NCI-H446 treated with DMSO at 0.1 percent for 48 hours (cell line): ENCODE measurements at places on chromosomes 12 and 14.

- DNase-seq = no peak
These were observed 188.4 kb downstream of the DUSP6 start for GRCh38 chr12:89163918-89164317.

GRCh38 chr12:101695706-101696105 lies 1.7 kb upstream of the CHPT1 start:
- DNase-seq = no peak

DNA sequence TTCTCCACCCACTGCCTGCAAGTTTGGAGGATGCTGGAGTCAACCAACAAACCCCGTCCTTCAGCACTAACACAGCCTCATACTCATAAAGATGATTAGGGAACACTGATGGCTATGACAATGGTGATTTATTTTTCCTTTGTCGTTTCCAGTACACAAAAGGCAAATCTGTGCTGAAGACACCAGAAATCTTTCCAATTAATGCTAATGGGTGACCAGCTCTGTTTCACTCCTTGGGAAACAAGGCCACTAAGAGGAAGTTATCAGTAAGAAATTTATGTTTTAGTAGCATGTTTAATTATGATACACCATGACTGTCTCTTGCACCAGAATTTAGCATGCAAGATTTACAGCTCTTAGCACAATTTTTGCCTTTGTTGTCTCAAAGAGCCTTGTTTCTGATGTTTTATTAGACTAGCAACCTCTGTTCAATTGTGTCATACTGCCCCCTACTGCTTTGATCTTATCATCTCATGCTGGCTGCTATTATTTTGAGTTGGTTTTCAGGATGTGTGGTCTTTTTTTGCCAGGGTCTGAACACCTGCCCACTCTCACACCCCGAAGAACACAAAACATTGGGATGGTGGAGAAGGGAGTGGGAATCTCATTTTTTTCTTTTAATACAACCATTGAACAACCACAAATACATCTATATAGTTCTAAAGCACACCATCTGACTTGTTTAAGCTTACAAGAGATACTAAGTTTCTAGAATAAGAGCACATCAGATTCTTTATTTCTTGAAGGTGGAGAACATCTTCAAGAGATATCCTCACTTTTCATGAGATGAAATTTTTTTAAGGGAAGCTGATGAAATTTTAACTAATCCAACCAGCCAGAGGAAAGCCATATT lies 160.9 kb downstream of the SPTSSA start:
- peak; percentile 9 for DNase-seq

DNA sequence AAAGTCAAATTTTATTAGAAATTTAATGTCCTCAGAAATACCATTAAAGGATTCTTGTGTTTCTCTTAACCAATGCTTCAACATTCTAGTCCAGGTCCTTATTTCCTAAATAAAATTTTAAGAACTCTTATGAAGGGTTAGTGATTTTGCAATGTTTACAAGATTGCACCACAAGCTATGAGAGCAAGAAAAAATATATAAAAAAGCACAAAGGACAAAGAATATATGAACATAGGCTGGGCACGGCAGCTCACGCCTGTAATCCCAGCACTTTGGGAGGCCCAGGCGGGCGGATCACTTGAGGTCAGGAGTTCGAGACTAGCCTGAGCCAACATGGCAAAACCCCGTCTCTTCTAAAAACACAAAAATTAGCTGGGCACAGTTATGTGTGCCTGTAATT lies 7.7 kb downstream of the RACGAP1 start:
- DNase-seq = no peak

- peak; percentile 17 for DNase-seq
These were observed 16.4 kb upstream of the ESPL1 start for GRCh38 chr12:53251477-53252348.

GRCh38 chr12:111245701-111246476 lies 123.0 kb downstream of the PHETA1 start:
- DNase-seq = no peak

DNA sequence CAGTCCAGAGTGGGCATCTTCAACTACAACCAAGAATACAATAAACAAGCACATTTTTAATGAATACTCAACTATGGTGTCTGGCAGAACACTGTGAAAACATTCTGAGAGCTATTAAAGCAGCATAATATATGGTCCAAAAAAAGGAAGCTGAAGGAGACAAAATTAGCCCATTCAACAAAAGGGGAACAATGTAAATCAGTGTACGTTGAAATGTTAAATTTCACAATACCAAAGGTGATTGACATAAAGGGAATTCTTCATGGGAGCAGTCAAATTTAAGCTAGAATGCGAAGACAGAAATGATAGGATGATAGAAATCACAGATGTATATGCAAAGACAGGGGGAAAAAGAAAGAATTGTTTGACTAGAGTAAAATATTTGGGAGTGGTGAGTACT lies 41.3 kb upstream of the SYCP3 start:
- no peak for DNase-seq

GRCh38 chr12:26833743-26834490 lies 923 bp upstream of the ITPR2 start:
- DNase-seq = no peak

DNA sequence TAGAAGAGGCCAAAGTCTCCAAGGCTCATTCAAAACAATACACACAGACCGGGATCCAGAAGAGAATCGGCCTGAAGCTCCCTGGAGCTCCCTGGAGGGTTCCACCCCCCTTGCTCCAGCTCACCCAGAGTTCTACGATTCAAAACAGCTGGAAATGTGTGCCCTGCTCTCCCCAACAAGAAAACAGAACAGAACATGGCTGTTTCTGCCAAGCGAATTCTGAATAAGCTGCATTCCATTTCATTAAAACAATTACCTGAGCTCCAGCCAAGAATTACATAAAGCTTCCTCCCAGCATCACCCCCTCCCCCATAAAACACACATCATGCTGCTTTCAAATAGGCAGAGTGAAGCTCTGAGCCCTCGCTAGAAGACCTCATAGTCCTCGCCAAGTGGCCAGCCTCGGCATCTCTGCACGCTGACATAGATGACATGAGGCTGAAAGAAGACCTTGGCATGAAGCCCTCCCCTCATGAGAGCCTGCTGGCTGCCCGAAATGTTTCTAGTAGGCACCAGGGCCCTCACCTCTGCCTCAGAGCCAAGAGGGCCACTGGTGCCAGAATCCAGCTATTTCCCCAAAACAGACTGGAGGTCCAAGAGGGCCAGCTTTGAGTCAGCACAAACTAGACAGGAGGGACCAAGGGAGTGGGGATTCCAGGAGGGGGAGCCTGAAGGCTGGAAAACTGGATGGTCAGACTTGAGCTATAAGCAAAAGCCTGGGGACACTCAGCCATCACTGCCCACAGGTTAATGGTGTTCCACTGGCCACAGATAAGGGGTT lies 8.3 kb downstream of the PXN start:
- peak; percentile 78 for DNase-seq

DNA sequence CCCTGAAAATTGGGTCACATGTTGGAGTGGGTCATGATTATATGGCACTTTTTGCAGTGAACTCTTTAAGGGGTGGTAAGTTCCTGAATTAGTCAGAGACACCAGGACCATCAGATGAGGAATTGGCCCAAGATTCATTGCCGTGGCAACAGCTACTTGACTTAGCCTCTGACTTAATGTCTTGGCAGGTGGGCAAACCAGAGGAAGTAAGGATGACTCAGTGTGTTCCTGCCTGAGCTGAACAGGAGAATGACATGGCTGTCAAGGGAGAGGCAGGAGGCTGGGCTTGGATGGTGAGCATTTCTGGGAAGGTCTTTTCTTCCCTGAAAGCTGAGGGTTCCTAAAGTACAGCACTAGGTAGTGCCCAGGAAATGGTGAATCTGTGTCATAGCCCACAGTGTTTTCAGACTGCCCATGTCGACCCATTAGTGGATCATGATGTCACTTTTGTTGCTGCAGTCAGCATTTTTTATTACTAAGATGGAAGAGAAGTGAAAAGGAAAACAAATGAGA lies 170.1 kb upstream of the PWP1 start:
- peak; percentile 22 for DNase-seq

DNA sequence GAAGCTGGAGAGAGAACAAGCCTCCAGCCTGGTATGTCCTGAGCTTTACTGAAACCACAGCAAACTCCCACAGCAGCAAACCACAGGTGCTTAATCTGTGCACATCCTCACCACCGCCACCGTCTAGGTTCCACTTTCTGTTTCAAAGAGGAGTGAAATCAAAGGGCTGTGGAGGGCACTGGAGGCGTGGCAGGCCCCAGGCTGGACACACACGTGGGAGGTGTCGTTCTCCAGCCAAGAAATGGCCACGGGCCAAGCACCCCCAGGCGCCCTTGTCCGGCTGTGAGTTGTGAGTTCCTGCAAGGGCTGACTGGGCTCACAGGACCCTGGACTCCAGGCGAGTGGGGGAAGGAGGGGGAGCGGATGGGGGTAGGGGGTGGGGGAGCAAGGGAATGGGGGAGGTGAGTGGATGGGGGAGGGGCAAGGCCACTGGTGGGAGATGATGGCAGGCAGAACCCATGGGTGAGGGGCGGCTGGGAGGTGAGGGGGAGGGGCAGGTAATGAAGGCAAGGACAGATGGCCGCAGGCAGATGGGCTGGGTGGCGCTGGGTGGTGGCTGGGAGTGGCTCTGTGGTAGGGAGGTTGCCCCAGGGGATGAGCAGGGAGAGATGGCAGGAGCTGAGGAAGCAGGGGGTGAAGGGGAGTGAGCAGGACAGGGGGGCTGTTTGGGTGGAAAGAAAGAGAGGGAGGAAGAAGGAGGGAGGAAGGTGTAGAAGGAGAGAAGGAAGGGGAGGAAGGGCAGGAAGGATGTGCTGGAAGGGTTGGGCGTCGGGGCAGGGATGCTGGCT lies 86.7 kb downstream of the NCOR2 start:
- DNase-seq = no peak

DNA sequence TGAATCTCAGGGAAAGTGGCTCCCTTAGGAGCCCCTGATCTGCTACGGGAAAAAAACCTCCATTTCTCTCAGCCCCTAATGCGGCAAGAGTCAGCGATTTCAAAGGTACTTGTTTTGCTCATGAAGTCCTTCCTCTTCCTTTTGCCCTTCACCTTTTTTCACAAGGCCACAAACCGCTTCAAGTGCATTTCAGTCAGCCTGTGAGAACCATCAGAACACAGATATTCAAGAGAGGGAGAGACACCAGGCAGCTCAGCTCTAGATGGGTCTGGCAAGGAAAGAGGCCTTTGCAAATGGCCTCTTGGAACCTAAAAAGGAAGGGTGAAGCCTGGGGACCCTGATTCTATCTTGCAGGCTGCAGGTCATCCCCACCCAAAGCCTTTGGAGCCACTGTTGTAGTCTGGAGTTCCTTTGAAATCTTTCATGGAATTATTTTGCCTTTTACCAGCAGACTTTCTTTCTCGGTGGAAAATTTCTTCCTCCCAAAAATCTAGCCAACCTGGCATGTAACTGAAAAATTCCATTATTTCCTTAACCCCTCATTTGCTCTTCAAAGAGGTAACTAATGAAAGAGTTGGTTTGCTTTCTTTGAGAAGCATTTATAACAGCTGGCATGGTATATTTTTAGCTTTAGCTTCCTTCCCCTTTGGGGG lies 145.0 kb downstream of the SAMD4A start:
- no peak for DNase-seq

DNA sequence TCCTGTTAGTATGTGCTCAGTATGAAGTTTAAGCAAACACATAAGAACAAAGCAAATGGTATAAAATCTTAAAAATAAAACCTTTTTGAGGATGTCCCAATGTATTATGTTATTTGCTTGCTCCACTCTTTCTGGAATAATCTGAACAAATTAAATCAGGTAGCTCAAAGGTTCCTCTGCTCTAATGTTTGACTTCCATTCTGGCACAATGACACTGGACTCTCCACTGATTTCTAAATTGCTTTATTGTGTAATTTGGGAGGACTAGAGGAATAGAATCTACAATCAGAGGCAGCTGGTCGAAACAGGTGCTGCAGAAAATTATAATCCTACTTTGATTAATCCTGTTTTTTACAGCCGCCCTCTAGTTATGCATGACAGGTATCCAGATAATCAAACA lies 523.7 kb upstream of the FOXG1 start:
- DNase-seq = no peak

DNA sequence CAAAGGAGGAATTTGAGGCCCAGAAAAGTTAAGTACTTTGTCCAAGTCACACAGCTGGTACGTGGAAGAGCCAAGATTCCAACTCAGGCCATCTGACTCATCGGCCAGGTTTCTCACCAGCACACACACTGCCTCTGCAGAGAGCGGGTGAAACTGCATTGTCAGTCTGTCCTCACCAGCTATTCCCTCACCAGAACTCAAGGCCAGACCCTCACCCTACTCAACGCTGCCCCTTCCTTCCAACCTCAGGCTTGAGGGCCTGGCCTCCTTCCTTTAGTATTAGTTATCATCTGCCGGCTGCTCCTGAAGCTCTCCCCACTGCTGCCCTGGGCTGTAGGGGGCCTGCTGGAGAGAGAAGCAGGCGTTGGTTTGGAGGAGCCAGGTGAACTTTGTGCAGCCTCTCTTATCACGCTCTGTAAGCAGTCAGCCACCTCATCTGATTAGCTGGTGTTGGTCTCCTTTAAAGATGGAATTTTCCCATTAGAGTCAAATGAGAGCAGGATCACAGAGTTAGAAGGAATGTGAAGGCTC lies 16.6 kb upstream of the PLEK2 start:
- DNase-seq = no peak

DNA sequence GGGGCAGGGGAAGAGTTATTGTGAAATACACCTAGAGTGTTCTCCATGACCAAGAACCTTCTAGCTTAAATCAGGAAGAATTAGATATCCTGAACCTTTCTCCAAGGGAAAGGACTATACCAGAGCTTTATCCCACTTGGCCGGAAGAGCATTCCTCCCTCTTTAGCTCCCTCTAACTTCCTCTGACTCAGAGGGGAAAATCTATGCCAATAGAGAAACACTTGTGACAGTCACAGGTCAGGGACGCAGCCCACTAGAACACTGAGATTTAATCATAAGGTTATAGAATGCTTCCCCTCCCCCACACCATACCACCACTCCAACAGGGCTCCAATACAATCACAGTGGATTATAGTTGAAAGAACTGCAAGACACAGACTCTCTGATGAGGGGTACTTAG lies 55.4 kb upstream of the RFX4 start:
- no peak for DNase-seq

- no peak for DNase-seq
These were observed 4.4 kb downstream of the BLTP3B start for GRCh38 chr12:100138048-100138802.

- DNase-seq = no peak
These were observed 4.7 kb upstream of the SLC2A13 start for GRCh38 chr12:40110586-40110985.

GRCh38 chr12:69546693-69547438 lies 38.4 kb upstream of the CCT2 start:
- DNase-seq = no peak

- no peak for DNase-seq
These were observed 6.0 kb downstream of the CCDC60 start for GRCh38 chr12:119340578-119340977.

DNA sequence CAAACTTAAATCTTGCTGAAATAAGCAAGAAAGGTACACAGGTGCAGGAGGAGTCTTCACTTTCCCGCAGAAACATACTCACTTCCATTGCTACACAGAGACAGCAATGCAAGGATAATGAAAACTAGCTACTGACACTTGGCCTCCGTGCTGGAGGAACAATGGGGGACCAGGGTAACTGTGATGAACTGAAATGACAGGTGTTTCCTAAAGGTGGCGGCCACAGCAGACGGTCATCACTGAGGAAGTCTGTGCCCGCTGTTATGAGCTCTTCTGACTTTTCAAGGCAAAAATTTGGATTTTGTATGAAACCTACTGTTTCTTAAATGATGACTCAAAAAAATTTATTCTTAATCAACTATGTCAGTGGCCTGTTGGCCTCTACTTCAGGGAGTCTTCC lies 189.4 kb downstream of the CACNA1C start:
- DNase-seq = no peak
